ENCODE measurements at places on chromosomes 5 and 9.

DNA sequence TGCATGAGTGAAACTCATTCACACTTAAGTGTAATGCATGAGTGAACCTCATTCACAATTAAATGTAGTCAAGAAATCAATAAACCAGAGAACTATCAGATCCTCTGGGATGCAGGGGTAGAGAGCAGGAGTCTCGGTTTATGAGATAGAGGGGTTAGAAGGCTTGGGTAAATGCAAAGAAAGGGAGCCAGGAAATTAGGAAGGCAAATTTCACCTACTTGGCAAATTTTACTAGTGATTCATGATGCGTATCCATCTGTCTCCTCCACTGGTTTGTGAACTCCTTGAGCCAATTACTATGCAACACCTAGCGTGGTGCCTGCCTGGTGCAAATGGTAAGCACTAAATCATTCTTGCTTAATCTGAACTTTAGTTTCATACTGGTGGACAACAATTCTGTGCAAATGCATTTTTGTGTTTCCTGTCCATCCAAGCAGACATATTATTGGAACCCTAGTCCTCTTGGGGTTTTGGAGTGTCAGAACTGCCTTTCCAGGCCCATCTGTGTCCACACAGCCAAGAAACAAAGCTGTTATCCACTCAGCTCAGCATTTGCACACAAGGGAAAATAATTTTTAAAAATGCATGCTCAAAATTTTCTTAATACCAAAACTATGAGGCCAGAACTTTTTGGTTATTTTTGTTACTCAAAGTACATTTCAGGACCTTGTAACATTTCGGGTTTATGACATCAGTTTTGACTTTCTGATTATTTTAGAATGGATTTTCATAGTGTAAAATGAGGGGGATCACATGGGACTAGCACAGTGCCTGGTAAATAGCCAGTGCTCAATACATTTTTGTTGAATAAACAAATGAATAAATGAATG is 5.2 kb downstream of the HAPLN1 start:
- no peak for DNase-seq

GRCh38 chr5:148248894-148249293 is 10.6 kb downstream of the MARCOL start:
- DNase-seq: no peak

DNA sequence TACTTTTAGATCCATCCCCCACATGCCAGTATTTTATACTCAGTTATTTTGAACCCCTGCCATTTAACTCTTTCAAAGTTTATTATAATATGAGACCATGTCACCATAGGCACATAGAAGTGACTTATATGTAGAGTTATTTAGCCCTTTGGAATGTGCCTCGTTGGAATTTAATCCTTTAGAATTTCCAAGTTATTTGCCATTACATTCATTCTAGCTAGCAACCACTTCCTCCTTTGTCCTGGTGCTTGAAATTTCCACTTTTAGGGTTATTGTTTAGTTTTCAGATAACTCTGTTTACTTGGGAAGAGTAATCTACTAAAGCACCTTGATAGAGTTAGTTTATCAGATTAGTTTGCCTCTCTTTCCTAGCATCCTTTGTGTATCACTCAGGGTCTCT is 82.8 kb upstream of the TLE1 start:
- DNase-seq: no peak

DNA sequence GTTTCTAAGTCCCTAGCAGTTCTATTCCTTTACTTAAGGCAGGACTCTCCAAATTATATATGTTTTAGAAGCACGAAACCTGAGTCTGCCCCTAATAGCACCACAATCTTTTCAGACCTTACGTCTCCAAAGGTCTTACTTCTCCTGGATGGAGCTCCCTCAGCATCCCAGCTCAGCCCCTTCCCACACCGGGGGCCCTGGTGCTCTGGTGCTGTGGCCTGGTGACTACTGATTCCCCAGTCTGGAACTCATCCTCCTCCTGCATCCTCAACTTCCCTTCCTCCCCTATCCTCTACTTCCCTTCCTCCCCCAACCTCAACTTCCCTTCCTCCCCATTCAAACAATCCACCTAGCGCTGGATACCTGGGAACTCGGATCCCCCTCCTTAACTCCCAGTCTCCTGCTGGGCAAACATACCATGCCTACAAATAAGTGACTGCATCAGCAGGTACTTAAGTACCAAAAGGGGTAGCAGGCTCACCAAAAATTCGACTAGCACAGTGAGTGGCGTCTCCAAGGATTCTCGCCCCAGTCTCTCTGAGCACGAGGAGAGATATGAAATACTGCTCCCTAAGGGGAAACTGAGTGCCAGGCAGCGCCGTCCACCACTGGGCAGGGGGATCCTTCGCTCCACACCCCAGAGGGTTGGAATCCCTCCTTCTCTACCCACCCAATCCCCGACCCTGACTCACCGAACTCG is 831 bp downstream of the IGFBPL1 start:
- DNase-seq: no peak

- no peak for DNase-seq
These were observed 273.4 kb downstream of the SLIT3 start for GRCh38 chr5:169027501-169028061.

DNA sequence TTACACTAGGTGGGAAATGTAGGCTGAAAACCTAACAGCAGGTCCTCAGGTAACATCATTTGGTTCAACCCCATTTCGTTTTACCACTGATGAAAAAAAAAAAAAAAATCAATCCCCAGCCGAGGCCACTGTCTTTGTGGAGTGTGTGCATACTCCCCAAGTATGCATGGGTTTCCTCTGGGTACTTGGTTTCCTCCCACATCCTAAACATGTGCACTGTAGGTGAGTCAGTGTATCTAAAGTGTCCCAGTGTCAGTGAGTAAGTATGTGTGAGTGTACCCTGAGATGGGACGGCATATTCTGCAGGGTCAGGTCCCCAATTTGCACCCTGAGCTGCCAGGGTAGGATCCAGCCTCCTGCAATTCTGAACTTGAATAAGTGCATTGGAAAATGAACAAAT is 966.5 kb upstream of the DMAC1 start:
- no peak for DNase-seq

- DNase-seq: no peak
These were observed 27.3 kb downstream of the SHB start for GRCh38 chr9:38041564-38042243.

- no peak for DNase-seq
These were observed 635.4 kb downstream of the NR2F1-AS1 start for GRCh38 chr5:92945605-92946097.

GRCh38 chr5:168327019-168327421 is 35.6 kb downstream of the WWC1 start:
- DNase-seq: no peak

DNA sequence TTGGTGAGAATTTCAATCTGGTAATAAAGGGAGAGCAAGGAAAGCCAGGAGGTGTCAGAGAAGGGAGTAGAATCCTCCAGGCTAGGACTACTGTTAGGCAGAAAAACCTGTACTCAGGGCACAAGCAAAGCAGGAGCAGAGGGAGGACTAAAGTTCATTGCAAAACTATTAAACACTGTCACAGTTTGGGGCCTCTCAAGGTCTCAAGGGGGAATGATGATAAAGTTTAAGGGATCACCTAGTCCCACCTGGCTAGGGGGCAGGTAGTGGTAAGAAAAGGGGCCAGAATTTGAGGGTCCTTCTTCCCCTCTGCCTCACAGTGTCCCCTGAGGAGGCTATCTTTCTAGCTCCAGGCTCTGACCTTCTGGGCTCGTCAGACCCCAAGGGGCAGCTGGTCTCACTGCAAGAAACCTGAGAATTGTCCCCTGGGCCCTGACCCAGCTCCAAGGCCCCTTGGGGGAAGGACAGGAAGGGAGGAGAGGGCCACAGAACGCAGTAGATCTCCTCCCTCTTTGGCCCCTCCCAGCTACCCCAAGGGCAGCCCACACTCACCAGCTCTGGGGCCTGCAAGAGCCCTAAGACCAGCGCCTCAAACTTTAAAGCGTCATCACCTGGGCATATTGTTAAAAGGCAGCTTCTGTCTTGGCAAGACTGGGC is 974 bp downstream of the CCDC69 start:
- peak; percentile 27 for DNase-seq

DNA sequence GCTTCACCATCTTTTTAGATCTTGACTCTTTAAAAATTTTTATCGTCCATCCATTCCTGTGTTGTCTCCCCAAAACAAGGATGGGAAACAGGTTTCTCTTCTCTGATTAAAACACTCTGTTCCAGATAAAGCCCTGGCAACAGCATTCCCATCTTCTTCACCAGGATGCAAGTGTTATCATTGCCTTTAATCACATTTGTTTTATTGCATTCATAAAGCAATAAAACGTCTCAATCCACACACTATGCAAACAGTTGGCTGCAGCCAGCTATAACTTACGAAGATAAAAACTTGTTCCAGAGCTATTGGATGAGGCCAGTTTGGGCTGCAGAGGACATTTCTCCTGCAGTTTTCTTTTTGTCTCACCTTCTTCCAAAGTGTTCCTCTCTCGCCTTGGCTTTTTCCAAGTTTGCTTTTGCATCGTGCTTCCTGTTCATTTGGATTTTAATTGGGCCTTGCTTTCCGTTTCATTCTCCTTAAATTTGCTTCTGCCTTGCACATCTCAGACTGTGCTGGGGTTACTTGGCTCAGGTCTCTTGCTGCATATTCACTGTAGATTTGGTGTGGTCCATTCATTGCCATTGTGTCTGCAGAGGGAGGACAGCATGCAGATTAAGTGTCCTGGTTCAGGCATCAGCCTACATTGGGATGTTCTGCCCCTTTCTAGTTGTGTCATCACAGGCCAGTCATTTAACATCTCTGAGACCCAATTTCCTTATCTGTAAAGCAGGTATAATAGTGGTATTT is 136.5 kb upstream of the LIFR start:
- DNase-seq: peak; percentile 26

DNA sequence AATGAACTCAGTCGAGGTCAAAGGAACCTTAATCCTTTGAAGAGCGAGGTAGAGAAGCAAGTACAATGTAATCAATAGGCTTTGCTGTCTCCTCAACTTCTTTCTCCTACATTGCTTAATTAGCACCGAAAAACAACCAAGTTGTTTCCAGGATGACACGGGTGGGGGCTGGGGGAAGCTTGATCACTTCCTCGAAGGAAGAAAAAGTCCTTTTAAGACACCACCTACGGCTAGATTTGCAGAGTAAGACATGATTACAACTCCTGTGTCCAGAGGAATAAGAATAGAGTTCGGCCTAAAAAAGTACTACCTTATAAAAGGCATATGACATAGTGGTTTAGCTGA is 811 bp upstream of the ARRDC3 start:
- peak; percentile 39 for DNase-seq

DNA sequence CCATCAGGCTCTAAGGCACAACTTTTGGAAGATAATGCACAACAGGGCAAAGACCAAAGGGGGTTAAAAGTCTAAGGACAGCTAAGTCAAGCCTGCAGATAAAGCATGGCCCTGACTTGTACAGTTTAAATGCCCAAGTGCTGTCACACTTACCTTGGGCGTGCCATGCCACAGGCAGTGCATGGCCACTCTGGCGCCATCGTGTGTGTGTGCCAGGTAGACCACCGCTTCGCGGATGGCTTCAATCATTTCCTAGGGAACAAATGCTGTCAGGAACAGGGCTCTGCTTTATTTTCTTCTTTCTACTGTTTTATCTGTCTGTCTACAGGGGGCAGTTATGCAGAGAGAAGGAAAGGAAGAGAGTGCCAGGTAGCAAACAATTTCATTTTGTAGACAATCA is 19.3 kb downstream of the PUM3 start:
- DNase-seq: no peak

GRCh38 chr5:163338-163620 is 28.0 kb upstream of the LRRC14B start:
- no peak for DNase-seq

DNA sequence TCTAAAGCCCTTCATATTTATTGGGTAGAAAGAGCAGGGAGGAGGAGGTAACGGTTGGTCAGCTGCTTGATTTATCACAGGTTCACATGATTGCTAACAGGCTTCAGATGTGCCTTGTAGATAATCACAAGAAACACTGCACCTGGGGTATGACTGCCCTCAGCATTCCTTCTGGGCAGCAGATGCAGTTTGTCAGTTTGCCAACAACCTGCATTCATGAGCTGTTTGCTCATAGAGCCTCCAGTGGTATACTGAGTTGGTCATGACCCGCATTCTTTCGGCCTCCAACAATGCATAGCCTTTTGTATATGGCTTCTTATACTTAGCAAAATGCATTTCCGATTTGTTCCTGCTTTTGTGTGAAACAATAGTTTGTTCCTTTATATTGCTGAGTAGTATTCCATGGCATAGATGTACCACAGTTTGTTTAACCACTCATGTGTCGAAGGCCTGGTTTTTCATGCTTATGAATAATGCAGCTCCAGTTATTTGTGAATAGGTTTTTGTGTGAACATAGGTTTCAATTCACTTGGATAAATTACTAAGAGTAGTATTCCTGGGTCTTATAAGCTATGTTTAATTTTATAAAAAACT is 83.6 kb downstream of the ARHGEF28 start:
- DNase-seq: no peak

GRCh38 chr9:137372693-137373610 is 50.0 kb downstream of the EXD3 start:
- no peak for DNase-seq

- DNase-seq: no peak
These were observed 1.6 kb downstream of the HTR1A start for GRCh38 chr5:63960646-63961045.
